ENCODE measurements at places on chromosomes 11 and 22. TPM values are rescaled to one million over a fixed set of nuclear protein-coding genes. Genes with fewer than 3 reads are reported as not detected.

GRCh38 chr11:123545726-123546270 lies 108.6 kb downstream of the SCN3B start:
- no peaks in the 10 kb centered on the region for H3K27me3 ChIP-seq
- H3K27ac ChIP-seq: no peak overlapping the region

GRCh38 chr22:29623059-29623458 lies 19.6 kb downstream of the NF2 start:
- H3K27me3 ChIP-seq: no peaks in the 10 kb centered on the region
- peaks cover 33% of the 10 kb centered on the region for H3K4me1 ChIP-seq
- H3K4me3 ChIP-seq: no peak overlapping the region

GRCh38 chr22:41596776-41597634 lies 7.4 kb upstream of the PMM1 start:
- H3K4me1 ChIP-seq: peaks cover 10% of the 10 kb centered on the region
- H3K27ac ChIP-seq: peak overlapping the region; percentile 6
- no peak overlapping the region for H3K4me3 ChIP-seq
- H3K36me3 ChIP-seq: peaks cover 19% of the 10 kb centered on the region

DNA sequence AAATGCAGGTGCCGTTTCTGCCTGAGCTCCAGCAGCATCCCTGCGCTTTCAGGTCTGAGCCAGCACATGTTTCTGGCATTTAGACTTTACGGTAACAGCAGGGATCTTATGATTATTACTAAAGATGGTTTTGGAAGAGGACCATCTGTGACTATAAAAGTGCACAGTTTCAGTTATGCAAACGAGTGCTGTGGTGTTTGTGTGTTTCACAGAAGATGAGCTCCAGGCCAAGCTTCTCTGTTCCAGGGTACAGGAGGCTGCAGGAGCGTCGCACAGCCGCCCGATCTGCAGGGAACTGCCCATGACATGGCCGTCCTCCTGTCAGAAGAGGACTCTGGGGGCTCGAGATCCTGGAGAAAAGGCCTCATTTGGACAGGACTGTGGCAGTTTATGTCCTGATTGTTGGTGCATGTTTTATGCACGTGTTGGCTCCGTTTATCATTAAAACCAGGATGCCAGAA lies 297.3 kb downstream of the TBC1D22A start:
- no peaks in the 10 kb centered on the region for H3K27me3 ChIP-seq
- peaks cover 10% of the 10 kb centered on the region for H3K36me3 ChIP-seq
- H3K4me1 ChIP-seq: no peaks in the 10 kb centered on the region
- H3K27ac ChIP-seq: no peak overlapping the region

DNA sequence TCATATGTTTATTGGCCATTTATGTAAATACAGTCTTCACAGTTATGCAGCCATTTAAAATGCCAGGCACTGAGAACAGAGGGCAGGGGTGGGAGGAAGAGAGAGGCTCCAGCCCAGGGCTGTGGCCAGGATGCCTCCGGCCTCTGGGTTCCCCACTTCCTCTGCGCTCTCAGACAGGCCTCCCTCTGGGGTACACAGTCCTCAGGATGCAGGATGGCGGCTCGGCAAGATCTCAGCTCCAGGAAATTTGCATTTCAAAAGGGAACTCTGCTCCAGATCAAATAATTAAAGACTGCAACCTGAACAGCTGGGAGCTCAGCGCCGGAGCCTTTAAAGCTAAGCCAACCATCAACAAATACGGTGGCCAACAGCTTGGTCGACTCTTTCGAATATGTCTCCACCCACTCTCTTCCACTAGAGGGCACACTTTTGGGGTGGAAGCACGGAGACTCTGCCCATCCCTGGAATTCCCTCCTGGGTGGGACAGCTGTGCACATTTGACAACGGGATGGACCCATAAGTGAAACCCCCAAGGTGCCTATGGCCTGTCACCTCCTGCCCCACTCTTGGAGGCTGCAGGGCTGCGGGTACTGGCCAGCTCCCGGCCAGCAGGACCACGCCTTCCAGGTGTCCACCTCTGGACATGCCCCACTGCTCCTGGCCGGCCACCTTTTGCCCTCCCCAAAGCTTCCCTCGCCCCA lies 1044.7 kb downstream of the BRD1 start:
- no peaks in the 10 kb centered on the region for H3K36me3 ChIP-seq
- DNase-seq: peak; percentile 37
- no peaks in the 10 kb centered on the region for H3K4me1 ChIP-seq
- no peak overlapping the region for H3K4me3 ChIP-seq
- H3K27ac ChIP-seq: no peak overlapping the region

DNA sequence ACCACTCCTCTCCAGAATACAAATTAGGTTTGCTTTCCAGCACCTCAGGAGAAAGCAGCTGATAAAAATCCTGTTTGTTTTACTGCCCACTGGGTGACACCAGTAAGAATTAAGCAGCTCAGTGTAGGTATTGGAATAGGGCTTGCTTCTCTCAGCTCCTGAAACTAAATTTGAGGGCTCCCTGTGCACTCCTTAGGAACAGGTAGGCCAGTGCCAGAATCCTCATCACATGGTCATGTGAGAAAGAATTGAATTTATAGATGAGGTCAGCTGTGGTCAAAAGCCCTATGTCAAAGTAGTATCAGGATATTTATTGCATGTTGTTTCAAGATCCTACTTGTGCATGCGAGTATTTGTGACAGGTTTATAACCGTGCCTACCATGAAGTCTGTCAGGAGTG lies 1.0 kb downstream of the PRSS23 start:
- H3K4me1 ChIP-seq: peaks cover 22% of the 10 kb centered on the region
- H3K36me3 ChIP-seq: no peaks in the 10 kb centered on the region
- H3K4me3 ChIP-seq: peak overlapping the region; percentile 76
- H3K27me3 ChIP-seq: no peaks in the 10 kb centered on the region
- peak overlapping the region; percentile 82 for H3K27ac ChIP-seq
- DNase-seq: no peak

- H3K27me3 ChIP-seq: no peaks in the 10 kb centered on the region
- H3K4me3 ChIP-seq: no peak overlapping the region
- H3K36me3 ChIP-seq: no peaks in the 10 kb centered on the region
- no peak for DNase-seq
- H3K4me1 ChIP-seq: no peaks in the 10 kb centered on the region
Measured at GRCh38 chr11:70682760-70683159, 284.4 kb downstream of the CTTN start.

GRCh38 chr22:48489551-48490499 lies 1337.8 kb downstream of the BRD1 start:
- peak overlapping the region; percentile 58 for H3K4me3 ChIP-seq
- peaks cover 10% of the 10 kb centered on the region for H3K4me1 ChIP-seq
- no peak overlapping the region for H3K27ac ChIP-seq
- DNase-seq: peak; percentile 85
- peaks cover 17% of the 10 kb centered on the region for H3K27me3 ChIP-seq

The TCF20 gene
- 47.9 TPM for total RNA-seq

The PLAAT3 gene
- 101 TPM for total RNA-seq

The IGLL5 gene
- total RNA-seq: 4.3 TPM

The TEX54 gene
- not detected for total RNA-seq

The ABTB2 gene
- total RNA-seq: 5.1 TPM

All from upper lobe of left lung (tissue), 6 donors.